ENCODE measurements at places on chromosomes 6 and 20. TPM values are rescaled to one million over a fixed set of nuclear protein-coding genes. Genes with fewer than 3 reads are reported as not detected.

Gene GJA10
- total RNA-seq = not detected

Gene EZR
- 194 TPM for total RNA-seq

Gene DEF6
- total RNA-seq = 12.8 TPM

Gene RNF182
- 4.4 TPM for total RNA-seq

Gene PTK7
- total RNA-seq = 165 TPM

Gene GGTLC1
- not detected for total RNA-seq

Gene DEFB114
- not detected for total RNA-seq

Gene PRDM13
- 0.14 TPM for total RNA-seq

Gene WASF1
- total RNA-seq = 28.9 TPM

Gene POM121L2
- total RNA-seq = 0.16 TPM

Gene KLHDC3
- total RNA-seq = 169 TPM

Gene SALL4
- 204 TPM for total RNA-seq

Gene HLA-DOA
- total RNA-seq = 13.6 TPM

Gene RIMS4
- total RNA-seq = 24.8 TPM
